ENCODE measurements at places on chromosomes 1 and 21. TPM values are rescaled to one million over a fixed set of nuclear protein-coding genes. Genes with fewer than 3 reads are reported as not detected.

- DNase-seq = no peak
Measured at GRCh38 chr1:47405697-47406096, 10.4 kb upstream of the FOXE3 start.

- DNase-seq = no peak
Measured at GRCh38 chr1:16926491-16927073, 4.9 kb downstream of the CROCC start.

- peak; percentile 9 for DNase-seq
Measured at GRCh38 chr1:184803180-184803492, 48.5 kb upstream of the EDEM3 start.

DNA sequence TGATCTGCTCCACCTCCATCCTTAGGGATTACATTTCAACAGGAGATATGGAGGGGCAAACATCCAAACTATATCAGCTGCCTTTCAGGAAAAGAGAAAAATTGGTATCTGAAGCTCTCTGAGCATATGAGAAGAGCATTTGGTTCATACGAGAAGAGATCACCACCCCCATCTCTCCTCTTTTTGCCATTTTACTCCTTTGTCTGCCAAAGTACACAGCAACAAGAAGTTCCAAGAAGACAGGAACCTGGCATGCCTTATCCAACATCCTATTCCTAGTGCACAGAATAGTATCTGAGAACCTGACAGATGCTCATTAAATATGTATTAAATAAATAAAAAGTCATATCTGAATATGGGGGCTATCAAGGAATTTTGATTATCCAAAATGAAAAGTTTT is 142.5 kb upstream of the PKN2 start:
- DNase-seq = no peak

Gene RAVER2
- 6.6 TPM for total RNA-seq

Gene TMIGD3
- total RNA-seq = not detected

Gene GJA4
- not detected for total RNA-seq

Gene NCMAP
- total RNA-seq = not detected

Gene OVAAL
- not detected for total RNA-seq

DNA sequence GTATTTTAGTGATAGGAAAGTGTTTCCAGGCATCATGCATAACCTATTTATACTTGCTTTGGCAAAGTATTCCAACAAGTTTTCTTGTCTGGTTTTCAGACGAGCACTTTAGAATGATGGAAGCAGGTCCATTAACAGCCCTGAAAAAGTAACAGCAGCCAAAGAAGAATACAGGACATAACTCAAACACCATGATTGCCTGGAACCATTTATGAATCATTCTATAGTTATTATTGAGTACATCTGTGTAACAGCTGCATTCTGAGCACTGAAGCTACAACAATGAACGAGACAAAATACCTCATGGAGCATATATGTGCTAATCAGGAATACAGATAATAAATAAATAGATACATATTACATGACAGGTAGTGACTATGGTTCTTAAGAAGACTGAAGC is 12.6 kb downstream of the IL10RB start:
- DNase-seq = peak; percentile 23

GRCh38 chr1:54220004-54220811 is 20.2 kb downstream of the MRPL37 start:
- DNase-seq = peak; percentile 17

DNA sequence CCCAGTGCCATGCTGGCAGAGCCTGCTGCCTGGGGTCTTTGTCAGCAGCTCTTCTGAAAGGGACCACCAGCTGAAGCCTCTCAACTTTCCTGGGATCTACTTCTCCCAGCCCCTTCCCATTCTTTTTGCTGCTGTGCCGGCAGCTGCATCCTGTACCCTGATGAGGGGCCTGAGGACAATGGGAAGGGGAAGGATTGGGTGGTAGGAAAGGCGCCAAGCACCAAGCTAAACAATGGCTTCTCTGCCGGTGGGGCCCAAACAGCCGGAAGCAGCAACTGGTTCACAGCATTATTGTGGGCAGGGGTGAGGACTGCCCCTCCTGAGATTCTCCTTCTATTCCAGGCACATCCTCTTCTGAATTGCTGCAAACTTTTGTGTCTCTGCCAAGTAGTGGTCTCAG is 5.0 kb upstream of the EFCAB14 start:
- DNase-seq = no peak
